ENCODE measurements at places on chromosomes 2 and 18. TPM values are rescaled to one million over a fixed set of nuclear protein-coding genes. Genes with fewer than 3 reads are reported as not detected.

DNA sequence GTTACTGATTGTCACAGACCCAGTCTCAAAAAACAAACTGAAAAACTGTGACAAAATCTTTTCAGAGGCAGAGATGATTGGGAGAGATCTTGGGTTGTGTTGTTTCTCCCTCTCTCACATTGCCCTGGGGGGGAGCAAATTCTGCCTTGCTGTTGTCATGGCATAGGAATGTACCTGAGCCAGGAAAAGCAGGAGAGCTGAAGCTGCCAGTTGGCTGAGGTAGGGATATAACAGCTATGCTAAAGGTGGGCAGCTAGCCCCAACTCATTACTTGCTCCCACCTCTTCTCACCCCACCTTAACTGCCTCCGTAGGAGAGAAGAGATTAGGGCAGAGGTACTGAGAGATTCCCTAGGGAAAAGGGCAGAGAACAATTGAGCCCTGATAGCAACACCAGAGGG, 299.3 kb downstream of the OSR1 start:
- no peaks in the 10 kb centered on the region for H3K36me3 ChIP-seq
- H3K27me3 ChIP-seq = no peaks in the 10 kb centered on the region
- H3K4me1 ChIP-seq = no peaks in the 10 kb centered on the region
- no peak overlapping the region for H3K4me3 ChIP-seq

DNA sequence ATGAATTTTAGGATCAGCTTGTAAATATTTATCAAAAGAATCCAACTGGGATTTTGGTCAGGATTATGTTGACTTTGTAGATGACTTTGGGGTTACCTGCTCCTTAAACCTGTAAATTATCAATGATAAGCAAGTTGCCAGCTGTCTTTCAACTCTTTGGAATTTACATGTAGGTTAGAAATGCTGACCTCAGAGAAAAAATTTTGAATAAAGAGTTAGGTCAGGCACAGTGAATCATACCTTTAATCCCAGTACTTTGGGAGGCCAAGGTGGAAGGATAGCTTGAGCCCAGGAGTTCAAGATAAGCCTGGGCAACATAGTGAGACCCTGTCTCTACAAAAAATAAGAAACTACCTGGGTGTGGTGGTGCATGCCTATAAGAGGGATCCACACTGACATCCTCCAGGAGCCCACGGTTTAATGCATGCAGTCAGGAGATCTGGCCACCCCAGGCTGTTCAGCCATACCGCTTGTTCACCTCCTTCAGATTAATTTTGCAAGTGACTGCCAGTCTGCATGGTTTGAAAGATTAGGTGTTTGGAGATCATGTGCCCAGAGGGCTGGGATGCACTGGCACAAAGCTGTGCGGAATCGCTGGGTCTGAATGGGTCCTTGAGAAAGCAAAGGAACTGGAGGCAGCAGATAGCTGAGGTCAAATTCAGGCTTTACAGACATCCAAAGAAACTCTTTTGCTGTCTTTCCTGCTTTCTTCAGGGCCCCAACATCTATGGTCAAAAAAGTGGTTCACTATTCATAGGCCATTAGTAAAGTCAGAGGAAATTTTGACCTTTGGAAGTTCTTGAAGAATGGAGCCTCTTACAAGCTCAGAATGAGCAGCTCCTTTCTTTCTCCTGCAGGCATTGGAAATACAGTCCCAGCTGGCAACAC, 83.4 kb upstream of the TXNDC2 start:
- no peaks in the 10 kb centered on the region for H3K27me3 ChIP-seq
- peaks cover 24% of the 10 kb centered on the region for H3K4me1 ChIP-seq
- H3K36me3 ChIP-seq = no peaks in the 10 kb centered on the region
- H3K4me3 ChIP-seq = no peak overlapping the region
- no peak for DNase-seq

DNA sequence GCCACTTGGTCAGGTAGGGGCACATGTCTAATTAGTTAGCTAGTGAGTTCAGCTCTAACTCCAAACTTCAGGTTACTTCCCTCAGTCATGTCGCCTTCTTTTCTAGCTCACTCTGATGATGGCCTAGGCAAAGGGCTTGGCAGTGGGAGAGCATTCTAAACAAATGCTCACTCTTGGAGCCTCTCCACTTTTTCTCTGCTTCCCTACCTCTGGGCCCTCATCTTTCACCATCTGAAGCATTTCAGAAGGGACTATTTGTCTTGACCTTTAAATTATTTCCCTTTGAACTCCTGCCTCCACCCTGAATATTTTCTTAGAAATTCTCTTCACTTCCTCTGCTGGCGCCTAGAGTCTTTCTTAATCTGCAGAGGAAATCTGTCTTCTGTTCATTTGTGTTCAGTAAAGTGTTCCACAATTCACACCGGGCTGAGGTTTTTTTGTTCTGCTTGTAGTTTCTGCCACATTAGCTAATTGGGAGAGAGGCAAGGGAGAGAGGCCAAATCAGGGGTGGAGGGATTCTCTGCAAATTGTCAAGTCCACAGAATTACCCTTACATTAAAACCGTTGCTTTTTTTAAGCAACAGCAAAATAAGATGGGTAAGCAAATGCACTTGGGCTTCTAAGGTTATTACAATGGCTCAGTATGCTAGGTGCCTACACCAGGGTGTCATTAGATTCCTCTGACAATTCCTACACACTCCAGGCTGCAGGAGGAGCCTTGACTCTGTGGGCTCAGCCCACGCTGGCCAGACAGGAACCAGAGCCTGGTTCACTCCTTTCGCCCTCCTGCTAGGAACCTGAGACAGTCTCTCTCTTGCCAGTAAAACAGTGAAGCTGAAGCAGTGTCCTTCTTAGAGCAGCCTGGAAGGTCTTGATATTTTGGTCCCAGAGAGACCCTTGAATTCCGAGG, 5.5 kb downstream of the MSGN1 start:
- DNase-seq = peak; percentile 61
- H3K36me3 ChIP-seq = no peaks in the 10 kb centered on the region
- H3K27me3 ChIP-seq = no peaks in the 10 kb centered on the region
- H3K4me3 ChIP-seq = no peak overlapping the region

PLGLB2 gene
- total RNA-seq = 1.3 TPM

- H3K36me3 ChIP-seq = no peaks in the 10 kb centered on the region
- no peak overlapping the region for H3K4me3 ChIP-seq
- peaks cover 32% of the 10 kb centered on the region for H3K4me1 ChIP-seq
- H3K27me3 ChIP-seq = no peaks in the 10 kb centered on the region
- DNase-seq = no peak
- no peak overlapping the region for H3K27ac ChIP-seq
These were observed 70.9 kb downstream of the ODC1 start for GRCh38 chr2:10377052-10377746.

- H3K4me1 ChIP-seq = peaks cover 9% of the 10 kb centered on the region
- peak overlapping the region; percentile 56 for H3K27ac ChIP-seq
These were observed 71.7 kb downstream of the PTRHD1 start for GRCh38 chr2:24721470-24721869.

GAREM1 gene
- total RNA-seq = 15.2 TPM

DNA sequence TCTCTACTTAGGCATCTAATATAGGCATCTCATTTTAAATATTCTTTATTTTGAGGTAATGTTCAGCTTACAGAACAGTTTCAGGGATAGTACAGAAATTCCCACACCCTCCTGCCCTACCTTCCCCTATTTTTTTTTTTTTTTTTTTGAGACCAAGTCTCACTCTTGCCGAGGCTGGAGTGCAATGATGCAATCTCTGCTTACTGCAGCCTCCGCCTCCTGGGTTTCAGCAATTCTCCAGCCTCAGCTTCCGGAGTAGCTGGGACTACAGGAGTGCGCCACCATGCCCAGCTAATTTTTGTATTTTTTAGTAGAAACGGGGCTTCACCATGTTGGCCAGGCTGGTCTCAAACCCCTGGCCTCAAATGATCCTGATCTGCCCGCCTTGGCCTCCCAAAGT, 97.6 kb downstream of the EPB41L5 start:
- no peaks in the 10 kb centered on the region for H3K4me1 ChIP-seq
- DNase-seq = no peak
- H3K27me3 ChIP-seq = no peaks in the 10 kb centered on the region
- no peak overlapping the region for H3K4me3 ChIP-seq
- H3K27ac ChIP-seq = no peak overlapping the region

All from testis (tissue), 5 donors.